ENCODE measurements at places on chromosomes 3 and 15.

DNA sequence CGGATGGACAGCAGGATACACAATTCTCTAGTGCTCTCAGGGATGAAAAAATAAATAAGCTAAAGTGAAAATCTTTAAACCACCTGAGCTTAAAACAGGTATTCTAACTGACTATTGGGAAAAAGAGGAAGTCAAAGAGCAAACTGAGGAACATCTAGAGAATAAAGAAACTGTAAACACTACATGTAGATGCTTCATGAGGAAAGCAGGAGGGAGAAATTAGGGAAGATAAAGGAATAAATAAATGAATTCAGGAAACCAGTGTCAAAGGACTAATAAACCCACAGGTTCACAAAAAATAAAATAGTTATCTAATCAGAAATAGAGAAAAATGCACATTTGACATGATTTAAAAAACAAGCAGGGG is 525 bp upstream of the MCCC1 start:
- DNase-seq: no peak

DNA sequence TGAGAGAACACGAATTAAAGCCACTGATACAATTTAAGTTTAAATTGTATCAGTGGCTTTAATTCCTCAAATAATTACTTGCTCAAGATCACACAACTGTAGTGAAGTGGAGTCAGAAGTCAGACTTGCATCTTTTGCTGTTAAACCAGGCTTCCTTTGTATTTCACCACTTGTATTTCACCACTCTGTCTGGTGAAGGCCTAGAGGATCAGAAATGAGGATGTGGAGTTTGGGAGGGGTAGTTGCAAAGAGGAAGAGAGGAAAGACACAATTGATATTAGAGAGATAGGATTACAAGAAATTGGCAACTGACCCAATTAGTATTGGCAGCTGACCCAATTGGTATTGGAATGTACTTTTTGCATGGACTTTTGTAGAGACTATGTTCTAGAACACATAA is 288.1 kb upstream of the GPR149 start:
- DNase-seq: no peak

- no peak for DNase-seq
Observed at GRCh38 chr3:191997579-191998268, 536.8 kb downstream of the PYDC2 start.

DNA sequence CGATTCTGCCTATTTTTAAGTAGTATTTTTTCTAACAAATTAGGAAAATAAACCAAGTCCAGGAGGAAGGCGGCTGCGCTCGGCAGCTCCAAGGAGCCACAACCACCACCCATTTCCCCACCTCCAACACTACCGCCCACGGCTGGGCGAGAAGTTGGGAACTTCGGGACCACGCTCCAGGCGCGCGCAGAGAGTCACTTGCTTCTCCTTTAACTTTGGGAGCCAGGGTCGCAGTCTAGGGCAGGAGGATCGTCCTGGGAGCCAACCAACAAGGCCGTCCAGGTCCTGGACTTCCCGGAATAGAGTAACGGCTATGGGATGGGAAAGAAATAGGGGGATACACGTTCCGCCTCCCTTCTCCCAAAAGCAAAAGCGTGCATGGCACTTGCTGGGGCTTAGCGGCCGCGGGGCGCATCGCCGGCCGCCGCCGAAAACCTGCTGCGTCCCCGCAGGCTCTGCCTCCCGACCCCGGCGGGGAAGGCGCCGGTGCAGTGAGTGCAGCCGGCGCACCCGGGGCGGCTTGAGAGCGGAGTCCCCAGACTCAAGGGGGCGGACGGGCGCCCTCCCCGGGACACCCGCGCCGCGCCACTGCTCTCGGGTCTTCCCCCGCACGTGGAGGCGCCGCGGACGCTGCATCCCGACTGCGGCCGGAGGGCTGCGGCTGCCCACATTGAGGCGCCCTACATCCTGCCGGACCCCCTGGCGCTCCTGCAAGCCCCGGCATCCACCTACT is 699 bp downstream of the MEGF11 start:
- peak; percentile 53 for DNase-seq

DNA sequence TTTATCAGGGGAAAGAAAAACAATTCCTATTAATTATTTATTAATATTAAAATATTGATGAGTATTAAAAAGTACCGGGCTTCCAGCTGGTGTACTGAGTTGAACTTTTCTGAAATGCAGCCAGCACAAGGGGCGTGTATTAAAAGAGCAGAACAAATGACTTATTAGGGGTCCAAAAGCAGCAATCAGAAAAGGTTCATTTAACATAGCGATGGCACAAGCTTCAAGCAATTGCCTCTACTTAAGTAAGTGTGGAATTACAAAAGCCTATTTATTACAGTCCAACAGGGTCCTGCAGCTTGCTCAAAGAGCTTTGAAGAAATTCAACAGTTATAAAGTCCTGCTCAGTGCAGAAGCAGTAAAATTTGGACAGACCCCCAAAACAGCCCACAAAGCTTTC is 285.6 kb downstream of the EPHA3 start:
- DNase-seq: no peak

GRCh38 chr3:193498215-193498614 is 56.5 kb downstream of the ATP13A4 start:
- DNase-seq: no peak

DNA sequence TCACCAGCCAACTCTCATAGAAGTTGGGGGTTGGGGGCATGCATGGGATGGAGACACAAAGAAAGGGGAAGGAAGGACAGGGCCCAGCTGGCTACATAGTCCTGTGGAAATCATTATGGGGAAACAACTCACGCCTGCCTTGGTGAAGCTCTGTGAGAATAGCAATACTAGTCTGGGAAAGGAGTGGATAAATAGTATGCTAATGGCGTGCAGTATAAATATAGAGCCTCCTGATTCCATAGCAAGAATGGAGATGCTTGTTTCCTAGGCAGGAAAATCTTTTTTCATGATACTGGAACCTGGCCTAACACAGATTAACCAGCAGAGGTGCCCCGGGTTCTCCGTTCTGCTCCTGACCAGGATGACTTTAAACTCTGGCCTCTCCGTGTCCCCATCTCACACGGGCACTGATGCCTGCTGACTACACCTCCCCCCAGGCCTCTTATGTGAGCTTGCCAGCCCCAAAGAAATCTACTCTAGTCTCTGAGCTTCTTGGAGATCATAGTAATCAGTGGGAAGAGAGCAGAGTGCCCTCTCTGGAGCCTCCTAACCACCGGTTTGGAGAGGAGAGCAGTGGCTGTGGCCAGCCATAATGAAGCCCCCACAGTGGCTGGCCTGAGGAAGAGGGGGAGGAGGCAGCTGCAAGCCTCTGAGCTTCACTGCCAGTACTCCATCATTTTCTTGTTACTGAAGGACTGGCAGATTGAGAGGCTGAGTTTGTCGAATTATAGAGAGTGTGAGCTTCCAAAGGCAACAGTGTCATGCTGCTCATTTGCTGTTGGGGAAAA is 355.0 kb upstream of the SEMA6D start:
- DNase-seq: no peak

DNA sequence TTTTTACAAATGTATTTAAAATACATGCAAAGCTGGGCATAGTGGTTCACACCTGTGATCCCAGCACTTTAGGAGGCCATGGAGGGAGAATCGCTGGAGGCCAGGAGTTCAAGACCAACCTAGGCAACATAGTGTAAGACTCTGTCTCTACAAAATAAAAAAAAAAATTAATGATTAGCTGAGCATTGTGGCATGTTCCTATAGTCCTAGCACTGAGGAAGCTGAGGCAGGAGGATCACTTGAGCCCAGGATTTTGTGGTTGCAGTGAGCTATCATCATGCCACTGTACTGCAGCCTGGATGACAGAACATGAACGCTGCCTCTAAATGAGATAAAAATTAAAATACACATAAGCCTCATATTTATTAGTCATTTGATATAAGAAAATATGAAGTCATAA is 142.8 kb downstream of the TCF12 start:
- DNase-seq: no peak

GRCh38 chr3:171755656-171756055 is 54.6 kb downstream of the PLD1 start:
- no peak for DNase-seq

DNA sequence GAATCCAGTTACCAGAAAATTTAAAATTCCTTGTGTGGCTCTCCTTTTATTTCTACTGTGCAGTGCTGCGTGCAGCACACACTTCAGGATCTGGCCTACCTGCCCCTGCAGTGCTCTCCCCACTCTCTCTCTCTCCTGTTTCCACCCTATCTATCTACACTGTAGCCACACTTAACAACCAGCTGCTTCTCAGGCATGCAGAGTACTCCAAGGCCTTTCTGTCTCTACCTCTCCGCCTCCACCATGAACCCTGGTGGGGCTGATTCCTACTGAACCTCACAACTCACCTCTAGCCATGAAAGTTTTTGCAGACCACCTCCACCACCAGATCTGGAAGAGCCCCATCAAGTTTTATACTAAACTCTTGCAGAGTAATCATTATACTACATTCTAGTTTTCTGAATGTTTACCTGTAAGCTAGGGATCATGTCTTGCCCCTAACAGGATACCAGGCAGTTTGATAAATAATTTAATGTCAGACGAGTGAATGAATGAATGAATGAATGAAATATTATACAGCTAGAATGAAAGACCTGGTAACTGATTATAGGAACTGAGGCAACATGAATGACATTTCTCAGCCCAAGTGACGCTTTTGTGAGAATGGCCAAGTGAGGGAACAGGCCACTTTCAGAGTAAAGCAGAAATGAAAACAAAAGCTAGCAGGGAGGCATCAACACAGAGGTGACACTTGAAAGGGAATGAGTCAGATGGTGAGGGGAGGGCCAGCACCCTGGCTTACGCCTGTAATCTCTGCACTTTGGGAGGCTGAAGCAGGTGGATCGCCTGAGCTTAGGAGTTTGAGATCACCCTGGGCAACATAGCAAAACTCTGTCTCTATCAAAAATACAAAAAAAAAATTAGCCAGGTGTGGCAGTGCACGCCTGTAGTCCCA is 363.5 kb downstream of the FOXP1 start:
- DNase-seq: no peak

- no peak for DNase-seq
Observed at GRCh38 chr15:28948036-28948435, 62.3 kb downstream of the APBA2 start.

DNA sequence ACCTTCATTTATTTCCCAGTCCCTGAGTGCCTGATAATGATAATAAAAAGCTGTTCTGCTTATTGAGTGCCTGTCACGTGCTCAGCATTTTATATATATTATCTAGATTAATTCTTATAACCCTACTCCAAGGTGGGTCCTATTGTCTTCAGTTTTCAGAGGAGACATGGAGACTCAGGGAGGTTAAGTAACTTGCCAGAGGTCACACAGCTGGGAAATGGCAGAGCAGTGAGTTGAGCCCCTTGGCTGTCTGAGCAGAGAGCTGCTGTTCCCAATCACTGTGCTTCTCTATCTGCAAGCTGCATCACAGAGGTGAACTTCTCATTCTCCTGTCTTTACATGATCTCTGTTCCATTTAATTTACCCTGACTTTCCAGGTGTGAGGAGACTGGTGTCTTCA is 32.3 kb upstream of the MRPS22 start:
- no peak for DNase-seq

GRCh38 chr3:108677811-108678210 is 79.4 kb downstream of the RETNLB start:
- DNase-seq: no peak

- no peak for DNase-seq
Observed at GRCh38 chr15:37081983-37082382, 18.4 kb downstream of the MEIS2 start.

DNA sequence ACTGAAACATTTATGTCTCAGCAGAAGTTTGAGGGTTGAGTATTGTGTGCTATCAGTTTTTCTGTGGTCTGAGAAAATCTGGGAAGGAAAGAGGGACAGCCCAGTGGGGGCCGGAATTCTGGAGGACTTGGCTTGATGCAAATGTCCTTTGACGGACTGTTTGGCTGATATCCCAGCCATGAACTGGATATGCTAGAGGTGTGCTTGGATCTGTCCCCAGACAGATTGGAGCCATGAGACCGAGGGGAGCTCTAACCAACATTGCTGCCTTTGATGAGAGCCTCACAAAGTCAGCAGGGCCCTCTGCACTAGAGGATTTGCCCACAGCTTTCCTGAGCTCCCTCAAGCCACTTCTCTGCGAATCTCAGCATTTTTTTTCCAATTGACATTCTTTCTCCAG is 405.6 kb downstream of the NTRK3 start:
- DNase-seq: no peak

DNA sequence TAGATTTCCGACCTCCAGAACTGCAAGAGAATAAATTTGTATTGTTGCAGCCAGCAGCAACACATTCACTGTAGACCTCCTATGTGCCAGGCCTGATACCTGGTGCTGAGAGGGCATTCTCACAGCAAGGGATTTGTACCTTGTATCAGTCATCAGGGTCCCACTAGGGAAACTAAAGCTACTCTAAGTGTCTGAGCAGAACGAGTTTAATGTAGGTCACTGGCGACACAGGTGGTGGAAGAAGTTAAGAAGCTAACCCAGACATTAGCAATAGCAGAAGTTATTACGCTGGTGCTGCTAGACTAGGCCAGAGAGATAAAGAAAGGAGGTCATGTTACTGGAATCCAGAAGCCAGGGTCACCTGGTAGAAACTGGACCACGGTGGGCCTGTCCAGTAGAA is 60.5 kb upstream of the BCL6 start:
- no peak for DNase-seq

DNA sequence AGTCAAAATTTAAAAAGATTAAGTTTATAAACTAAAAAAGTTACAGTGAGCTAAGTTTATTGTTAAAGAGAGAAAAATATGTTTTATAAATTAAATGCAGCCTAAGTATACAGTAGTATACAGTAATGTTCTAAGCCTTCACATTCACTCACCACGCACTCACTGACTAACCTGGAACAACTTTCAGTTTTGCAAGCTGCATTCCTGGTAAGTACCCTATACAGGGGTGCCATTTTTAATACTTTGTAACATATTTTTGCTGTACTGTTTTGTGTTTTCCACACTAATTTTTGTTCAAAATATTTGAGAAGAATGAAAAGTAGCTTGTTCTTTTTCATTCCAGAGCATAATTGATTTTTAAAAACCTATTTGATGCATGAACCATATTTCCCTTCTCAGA is 524.9 kb downstream of the RBMS3 start:
- no peak for DNase-seq

GRCh38 chr3:47780741-47781684 is 680 bp downstream of the SMARCC1 start:
- DNase-seq: peak; percentile 68

GRCh38 chr3:60064210-60065178 is 1014.7 kb upstream of the CFAP20DC start:
- DNase-seq: no peak

- no peak for DNase-seq
Observed at GRCh38 chr3:196800742-196801434, 61.2 kb downstream of the PAK2 start.

GRCh38 chr3:73215281-73215680 is 153.8 kb downstream of the EBLN2 start:
- DNase-seq: no peak

- DNase-seq: no peak
Observed at GRCh38 chr3:117444175-117444574, 734.6 kb downstream of the TUSC7 start.
